NCI-H2171 (cell line): ENCODE measurements at places on chromosomes 11 and 22.

DNA sequence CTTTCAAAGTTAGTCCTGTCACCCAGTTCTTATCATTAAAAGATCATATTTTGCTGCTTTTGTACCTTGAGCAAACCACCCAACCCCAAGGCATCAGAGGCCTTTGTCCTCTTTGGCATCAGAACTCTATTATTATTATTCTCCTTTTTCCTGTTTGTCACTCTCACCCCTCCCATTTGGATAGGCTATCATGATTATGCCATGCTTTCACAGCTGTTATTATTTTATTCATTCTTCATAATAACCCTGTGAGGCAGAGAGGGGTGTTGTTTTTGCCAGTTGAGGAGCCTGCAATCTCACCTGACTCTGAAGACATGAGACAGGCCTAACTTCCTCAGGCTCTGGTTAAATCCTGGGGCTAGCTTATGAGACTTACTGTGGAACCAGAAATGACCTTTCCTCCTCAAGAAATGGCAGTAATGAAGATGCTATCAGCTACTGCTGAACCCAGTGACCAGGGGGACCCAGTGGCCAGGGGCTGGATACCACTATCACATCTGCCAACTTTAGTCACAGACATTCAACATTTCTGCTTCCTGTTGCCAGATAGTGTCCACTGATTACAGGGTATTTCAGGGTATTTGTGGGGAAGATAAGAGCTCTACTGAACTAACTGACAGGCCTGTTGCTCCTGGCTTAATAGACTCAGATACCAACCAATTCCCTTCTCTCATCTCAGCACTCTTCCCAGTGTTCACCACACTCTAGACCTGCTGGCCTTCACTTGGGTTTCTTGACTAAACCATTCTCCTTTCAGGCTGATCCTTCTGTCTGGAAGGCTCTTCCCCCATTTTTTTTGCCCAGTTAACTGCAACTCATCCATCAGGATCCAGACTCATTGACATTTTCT is 11.8 kb upstream of the SWAP70 start:
- no peak for DNase-seq

GRCh38 chr11:69545976-69546617 is 64.6 kb downstream of the LINC01488 start:
- no peak for DNase-seq

GRCh38 chr22:11253000-11253511 is 4274.9 kb upstream of the OR11H1 start:
- no peak for DNase-seq

DNA sequence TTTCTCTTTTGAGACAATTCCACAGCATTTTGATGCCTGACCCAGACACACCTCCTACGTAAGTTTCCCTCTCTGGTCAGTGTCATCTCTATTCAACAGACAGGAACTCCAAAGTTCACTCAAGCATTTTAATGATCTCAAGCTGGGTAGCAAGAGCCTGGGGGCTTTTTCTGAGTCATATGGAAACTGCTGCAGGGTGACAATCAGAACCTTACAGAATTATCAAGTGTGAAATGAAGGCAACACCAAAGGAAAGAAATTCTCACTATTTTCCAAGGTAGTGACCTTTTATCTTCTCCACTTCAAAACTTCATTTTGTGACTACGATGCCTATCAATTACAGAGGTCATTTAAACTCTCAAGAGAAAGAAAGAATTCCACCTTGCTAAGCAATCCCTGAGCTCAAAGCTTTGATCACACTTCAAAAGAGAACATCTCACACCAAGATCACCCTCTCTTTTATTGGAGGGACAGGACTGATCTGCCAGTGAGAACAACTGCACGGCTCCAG is 229.0 kb upstream of the ZC3H12C start:
- DNase-seq: no peak

- no peak for DNase-seq
Measured at GRCh38 chr11:123065621-123066020, 3.7 kb upstream of the HSPA8 start.

DNA sequence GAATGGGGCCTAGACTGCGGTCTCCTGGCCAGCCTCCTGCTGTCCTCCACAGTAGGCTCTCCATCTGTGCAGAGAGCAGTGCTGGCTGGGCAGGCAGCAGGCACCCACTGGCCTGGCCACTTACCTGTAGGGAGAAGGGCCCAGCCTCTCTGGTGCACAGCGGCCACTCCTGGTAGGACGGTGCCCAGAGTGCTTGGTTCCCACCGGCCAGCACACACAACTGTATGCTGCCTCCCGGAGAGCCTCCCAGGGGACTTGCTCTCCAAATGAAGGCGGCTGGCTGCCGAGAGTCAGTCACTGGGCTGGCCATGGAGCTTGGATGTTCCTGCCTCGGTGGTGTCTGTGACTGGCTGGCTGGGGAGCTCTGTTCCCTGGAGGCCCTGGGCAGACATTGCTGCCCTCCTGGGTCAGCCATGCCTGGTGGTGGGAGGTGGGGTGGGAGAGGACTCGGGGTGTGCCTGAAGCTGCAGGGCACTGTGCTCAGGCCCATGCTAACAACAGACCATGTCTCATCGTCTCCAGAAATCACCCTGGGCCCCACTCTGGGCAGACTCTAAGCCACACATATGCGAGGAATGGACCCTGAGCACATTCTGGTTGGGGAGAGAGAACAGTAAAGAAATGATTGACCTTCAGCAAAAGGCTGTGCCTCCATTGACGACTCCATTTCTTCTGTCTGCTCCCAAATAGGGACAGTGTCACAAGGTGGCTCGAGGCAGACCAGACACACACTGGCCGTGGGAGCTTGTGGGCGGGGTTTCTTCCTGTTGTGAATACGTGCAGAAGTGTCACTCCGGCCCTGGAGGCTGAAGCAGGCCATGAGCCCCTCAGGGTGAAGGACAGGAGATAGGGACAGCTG is 350.8 kb downstream of the TBC1D22A start:
- DNase-seq: no peak

- no peak for DNase-seq
Measured at GRCh38 chr11:121892131-121892681, 223.8 kb downstream of the BLID start.

DNA sequence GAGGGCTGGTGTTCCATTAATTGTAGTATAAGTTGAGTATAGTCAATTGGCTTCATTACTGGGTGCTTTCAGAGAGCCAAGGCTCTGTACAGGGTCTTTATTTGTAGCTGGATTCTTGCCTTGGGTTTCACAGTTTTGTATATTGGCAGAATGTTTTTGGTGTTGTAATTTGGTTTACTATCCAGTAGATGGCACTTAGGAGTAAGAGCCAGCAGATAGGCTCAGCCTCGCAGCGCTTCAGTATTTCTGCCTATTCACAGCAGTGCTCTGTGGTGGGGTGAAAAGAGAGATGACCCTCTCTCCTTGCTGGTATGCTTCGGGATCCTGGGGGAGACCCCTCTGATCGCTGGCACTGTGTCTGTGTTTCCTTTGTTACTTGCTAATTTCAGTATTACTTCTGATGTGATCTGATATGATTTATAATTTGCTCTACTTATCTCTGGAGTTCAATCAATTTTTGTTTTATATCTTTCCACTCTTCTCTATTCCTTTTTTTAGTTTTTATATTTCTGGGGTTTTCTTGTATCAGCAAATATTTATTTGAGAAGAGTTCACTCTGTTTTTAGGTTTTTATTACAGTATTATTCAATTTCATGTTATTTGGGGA is 52.2 kb downstream of the ANO5 start:
- peak; percentile 52 for DNase-seq

GRCh38 chr11:57426929-57427726 is at the start of gene SLC43A3:
TSS of gene SLC43A3 (minus strand) at chr11:57427121. CDS start at chr11:57426172, 949 bp downstream.
- DNase-seq: no peak

- no peak for DNase-seq
Measured at GRCh38 chr11:1127664-1128162, 30.0 kb upstream of the MUC5AC start.

DNA sequence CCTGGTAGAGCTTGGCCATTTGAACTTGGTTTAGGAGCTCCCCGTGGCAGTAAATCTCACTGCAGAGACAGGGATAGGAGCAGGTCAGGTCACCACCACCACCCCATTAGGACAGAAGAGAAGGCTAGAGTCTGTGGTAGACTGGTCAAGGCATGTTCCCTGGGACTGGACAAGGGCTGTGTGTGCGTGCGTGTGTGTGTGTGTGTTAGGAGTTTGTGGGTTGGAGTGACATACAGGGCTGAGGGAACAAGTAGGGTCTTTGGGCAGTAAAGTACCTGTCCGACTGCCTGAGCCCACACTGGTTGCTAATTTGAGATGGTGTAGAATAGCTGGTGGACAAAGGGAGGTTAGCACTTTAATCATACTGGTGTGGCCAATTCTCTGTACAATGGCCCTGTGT is 16.1 kb downstream of the TREH start:
- DNase-seq: no peak
